Panc1 (cell line): ENCODE measurements at places on chromosomes 1 and 21.

DNA sequence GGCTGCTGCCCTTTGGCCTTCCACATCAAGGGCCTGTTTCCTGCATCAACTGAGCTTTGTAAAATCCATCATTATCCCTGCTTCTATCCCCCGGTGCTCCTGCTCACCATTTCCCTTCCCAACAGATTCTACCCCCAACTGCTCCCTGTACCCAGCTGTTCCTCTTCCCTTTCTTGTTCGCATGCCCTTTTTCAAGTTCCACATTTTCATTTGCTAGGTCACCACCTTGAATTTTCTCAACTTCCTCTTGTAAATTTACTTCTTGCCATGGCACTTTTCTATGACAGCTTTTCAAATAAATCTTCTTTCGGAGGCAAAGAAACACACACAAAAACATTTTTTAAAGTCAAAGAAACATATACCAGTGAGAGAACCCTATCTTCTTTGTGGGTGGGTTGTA lies 330.5 kb upstream of the ADGRL2 start:
- DNase-seq, result no peak
- H3K36me3 ChIP-seq, result no peaks in the 10 kb centered on the region
- H3K27me3 ChIP-seq, result no peaks in the 10 kb centered on the region
- H3K4me1 ChIP-seq, result no peaks in the 10 kb centered on the region
- H3K27ac ChIP-seq, result no peak overlapping the region
- no peak overlapping the region for H3K4me3 ChIP-seq

DNA sequence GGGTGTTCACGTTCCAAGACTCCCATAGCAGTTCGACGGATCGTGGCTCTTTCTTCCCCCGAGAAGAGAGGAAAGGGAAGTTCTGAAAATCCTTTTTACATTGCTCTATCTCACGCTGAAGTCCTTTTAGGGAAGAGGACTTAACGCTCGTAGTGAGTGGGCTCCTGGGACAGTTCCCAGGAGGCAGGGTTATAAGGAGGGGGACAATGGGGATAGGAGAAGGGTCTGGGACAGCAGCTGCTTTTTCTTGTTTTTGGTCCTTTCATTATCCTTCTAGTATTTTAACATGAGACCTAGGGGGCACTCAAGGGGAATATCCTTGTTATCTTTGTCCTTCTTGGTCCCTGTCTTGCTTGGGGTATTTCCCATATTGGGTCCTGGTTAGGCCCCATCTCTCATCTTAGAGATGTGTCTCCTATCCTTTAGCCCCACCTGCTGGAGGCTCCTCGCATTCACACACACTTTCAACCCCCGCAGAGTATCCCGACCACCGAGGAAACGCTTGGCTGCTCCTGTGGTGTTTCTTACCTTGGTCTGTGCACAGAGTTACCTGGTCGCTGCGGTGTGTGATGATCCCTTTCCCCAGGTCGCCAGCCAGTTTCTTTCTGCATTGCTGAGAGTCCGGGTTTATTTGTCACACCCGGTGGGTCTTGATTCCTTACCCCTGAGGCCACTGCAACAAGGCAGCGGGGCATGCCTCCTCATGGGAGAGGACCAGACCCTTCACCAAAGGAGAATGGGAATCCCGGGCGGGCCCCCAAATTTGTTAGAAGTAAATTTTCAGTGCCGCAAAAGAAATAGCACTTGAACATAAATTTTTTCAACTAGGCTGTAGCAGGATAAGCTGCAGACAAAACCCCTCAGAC lies 29.7 kb downstream of the SCCPDH start:
- H3K27me3 ChIP-seq, result no peaks in the 10 kb centered on the region
- H3K4me3 ChIP-seq, result no peak overlapping the region
- DNase-seq, result peak; percentile 27
- H3K4me1 ChIP-seq, result 0 out of 2 replicates have a peak, but pooled peaks cover 2% of the 10 kb centered on the region

- H3K36me3 ChIP-seq, result no peaks in the 10 kb centered on the region
- no peak for DNase-seq
- no peaks in the 10 kb centered on the region for H3K4me1 ChIP-seq
- no peaks in the 10 kb centered on the region for H3K27me3 ChIP-seq
- no peak overlapping the region for H3K27ac ChIP-seq
Observed at GRCh38 chr1:212328248-212328647, 43.0 kb downstream of the PPP2R5A start.

DNA sequence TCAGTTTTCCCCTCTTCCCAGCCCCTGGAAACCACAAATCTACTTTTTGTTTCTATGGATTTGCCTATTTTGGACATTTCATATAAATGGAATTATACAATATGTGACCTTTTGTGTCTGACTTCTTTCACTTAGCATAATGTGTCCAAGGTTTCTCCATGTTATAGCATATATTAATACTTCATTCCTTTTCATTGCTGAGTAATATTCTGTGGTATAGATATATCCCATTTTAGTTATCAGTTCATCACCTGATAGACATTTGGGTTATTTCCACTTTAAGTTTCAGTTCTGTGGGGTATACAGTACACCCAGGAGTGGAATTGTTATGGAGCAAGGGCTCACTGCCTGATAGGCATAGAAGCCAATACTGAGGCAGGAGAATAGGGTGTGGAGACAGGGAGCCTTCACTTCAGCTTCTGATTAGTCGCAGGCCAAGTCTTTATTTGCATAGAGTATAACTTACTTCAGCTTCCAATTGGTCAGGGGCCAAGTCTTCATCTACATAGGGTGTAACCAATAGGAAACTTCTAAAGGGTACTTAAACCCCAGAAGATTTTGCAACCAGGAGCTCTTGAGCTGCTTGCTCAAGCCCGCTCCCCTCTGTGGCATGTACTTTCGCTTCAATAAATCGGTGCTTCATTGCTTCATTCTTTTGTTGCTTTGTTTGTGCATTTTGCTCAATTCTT lies 8.3 kb upstream of the NVL start:
- no peaks in the 10 kb centered on the region for H3K4me1 ChIP-seq
- H3K27ac ChIP-seq, result no peak overlapping the region
- H3K36me3 ChIP-seq, result no peaks in the 10 kb centered on the region
- H3K27me3 ChIP-seq, result no peaks in the 10 kb centered on the region
- H3K4me3 ChIP-seq, result no peak overlapping the region

DNA sequence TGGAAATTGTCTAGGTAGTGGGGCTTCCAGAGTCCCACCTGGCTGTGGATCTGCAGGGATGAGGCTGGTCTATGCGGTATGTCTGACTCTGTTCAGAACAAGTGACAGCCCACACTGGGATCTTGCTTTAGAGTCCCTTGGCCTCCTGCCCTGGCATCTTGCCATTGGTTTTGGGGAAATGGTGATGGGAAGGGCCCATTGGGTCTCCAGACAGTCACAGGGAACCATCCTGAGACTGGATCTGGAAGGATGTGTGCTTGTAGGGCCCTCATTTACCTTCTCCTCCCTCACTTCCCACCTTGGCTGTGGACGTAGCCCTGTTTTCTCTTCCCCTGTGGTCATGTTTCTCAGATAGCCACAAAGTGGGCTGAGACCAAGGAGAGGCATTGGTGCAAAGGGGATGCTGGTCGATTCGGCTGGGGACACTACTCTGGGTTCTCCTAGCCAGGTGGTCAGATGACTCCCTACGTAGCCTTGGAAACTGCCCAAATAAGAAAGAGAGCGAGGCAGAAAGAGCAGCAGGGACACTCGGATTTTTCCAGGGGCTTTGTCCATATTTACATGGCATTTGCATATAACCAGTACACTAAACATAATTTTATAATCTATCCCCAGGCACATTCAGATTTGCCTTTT lies 15.1 kb downstream of the SOX13 start:
- peaks cover 46% of the 10 kb centered on the region for H3K4me1 ChIP-seq
- H3K27ac ChIP-seq, result peak overlapping the region; percentile 41; the same call in 1 of the 2 replicates
- H3K36me3 ChIP-seq, result no peaks in the 10 kb centered on the region
- no peaks in the 10 kb centered on the region for H3K27me3 ChIP-seq

DNA sequence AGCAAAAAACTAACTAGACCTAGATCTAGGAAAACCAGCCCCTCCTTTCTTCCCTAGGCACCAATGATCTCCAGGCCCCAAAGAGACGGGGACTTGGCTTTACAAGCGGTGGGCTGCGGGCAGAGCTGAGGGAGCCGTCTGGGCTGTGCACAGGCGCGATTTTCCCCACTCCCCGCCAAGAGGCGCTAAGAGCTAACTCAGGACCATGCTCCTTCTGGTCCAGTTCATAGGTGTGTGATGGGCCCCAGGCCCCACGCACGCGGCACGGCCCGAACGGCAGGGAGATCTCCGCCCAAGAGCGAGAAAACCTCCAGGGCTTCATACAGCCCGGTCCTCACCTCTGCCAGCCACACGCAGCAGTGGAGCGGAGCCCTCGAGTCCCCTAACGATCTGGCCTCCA lies 7.5 kb upstream of the GPR153 start:
- no peak for DNase-seq
- no peak overlapping the region for H3K27ac ChIP-seq
- H3K4me3 ChIP-seq, result no peak overlapping the region
- no peaks in the 10 kb centered on the region for H3K27me3 ChIP-seq

DNA sequence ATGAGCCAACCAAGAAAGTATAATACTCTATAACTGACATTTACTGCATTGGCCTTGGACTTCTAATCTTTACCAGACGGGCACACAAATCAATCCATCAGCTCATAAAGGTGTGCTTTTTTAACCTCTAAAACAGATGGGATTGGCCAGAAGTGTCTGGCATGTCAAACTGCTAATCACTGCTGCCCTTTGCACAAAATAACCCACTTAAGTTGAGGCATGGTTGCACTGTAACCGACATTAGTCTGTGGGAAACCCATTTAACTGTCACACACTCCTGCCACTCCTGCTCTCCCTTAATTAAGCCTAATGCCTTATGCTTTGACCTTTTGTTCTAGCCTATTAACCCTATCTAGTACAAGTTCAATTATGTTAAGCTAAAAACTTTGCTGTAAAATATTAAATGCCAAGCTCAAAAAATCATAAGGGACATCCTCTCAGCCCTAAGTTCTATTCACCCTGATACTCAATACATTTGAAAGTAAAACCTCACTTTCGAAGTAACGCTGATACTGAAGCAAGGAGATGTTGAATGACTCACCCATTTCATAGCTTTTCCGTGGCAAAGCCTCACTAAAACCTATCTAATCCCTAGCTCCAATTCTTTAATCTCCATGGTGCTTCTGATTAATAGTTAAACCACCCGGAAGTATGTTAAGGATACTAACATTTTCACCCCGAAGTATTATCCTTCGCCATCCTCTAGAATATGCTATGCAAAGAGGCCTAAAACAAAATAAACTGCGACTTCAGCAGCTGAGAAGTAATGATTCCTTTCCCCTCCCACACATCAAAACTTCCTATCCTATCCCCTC lies 12.9 kb downstream of the NRIP1 start:
- no peaks in the 10 kb centered on the region for H3K36me3 ChIP-seq
- H3K4me1 ChIP-seq, result peaks cover 28% of the 10 kb centered on the region
- H3K27ac ChIP-seq, result peak overlapping the region; percentile 71
- DNase-seq, result no peak

GRCh38 chr1:37255136-37255795 lies 219.1 kb upstream of the ZC3H12A start:
- H3K4me1 ChIP-seq, result no peaks in the 10 kb centered on the region
- DNase-seq, result no peak
- H3K36me3 ChIP-seq, result no peaks in the 10 kb centered on the region
- no peak overlapping the region for H3K4me3 ChIP-seq

DNA sequence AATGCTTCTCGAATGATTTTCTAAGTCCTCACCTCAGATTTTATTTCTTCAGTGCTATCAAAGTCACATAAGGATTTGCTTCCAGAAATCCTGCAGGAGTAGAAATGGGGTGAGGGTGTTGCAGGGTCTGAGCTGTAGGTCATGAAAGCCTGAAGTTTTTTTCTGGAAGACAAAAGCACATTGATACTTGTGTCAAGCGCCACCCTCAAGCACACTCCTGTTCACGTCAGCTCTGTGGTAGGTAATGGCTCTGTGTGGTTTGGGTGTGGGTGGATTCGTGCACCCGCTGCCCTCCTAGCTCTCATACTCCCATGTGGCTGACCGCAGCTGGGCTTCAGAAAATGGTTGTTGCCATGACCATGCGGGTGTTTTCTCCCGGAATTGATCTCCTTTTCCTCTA lies 39.9 kb downstream of the AKNAD1 start:
- H3K36me3 ChIP-seq, result no peaks in the 10 kb centered on the region
- H3K27ac ChIP-seq, result no peak overlapping the region
- no peaks in the 10 kb centered on the region for H3K4me1 ChIP-seq
- H3K27me3 ChIP-seq, result no peaks in the 10 kb centered on the region

DNA sequence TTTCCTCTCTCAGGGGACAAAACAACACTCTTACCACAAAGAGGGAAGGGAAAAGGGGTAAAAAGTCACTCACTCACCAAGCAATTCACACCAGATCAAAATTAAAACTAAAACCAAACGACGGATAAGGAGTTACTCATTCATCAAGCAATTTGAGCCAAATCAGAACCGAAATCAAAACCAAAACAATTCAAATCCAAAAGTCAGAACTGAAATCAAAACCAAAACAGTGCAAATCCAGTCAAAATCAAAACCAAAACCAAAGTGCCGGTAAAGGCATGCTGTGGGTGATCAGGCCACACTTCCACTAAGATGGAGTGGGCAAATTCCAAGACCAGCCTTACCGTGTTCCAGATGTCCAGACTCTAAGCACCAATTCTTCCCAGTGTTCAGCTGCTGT lies 717.9 kb downstream of the AMY1C start:
- DNase-seq, result no peak
- no peak overlapping the region for H3K27ac ChIP-seq
- no peaks in the 10 kb centered on the region for H3K27me3 ChIP-seq
- no peaks in the 10 kb centered on the region for H3K36me3 ChIP-seq
- H3K4me1 ChIP-seq, result no peaks in the 10 kb centered on the region

GRCh38 chr1:111920221-111921024 lies 69.0 kb downstream of the KCND3 start:
- no peaks in the 10 kb centered on the region for H3K4me1 ChIP-seq
- H3K27me3 ChIP-seq, result no peaks in the 10 kb centered on the region; the same call in 1 of the 2 replicates
- no peak overlapping the region for H3K27ac ChIP-seq
- H3K36me3 ChIP-seq, result no peaks in the 10 kb centered on the region
- DNase-seq, result no peak

DNA sequence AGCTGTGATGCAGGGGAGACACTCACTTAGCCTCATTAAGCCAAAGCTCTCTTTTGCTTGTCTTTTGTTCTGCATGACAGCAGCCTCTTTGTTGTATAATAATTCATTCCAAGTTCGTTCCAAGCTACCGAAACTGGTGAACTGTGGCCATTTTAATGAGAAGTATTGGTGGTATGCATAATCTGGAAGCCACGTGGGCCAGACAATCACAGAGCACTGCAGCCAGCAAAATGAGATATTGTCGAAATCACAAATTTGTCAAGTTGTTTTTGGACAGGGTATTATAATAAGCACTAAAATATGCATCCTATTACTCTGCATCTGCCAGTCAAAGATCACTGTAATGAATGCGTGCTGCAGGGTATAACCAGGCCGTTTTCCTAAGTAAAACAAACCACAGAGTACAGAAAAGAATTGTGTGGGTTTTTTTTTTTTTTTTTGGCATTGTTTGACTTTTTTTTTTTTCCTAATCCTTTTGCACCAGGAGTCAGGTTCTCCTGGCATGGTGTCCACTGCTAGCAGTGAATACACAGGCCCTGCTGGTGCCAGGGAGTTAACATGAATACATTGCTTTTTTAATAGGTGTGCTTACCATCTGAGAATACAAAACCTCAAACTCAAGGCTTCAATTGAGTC lies 423.9 kb downstream of the PTBP2 start:
- no peak for DNase-seq
- H3K27ac ChIP-seq, result no peak overlapping the region
- no peak overlapping the region for H3K4me3 ChIP-seq
- no peaks in the 10 kb centered on the region for H3K36me3 ChIP-seq
